ENCODE measurements at places on chromosomes 3 and 15.

DNA sequence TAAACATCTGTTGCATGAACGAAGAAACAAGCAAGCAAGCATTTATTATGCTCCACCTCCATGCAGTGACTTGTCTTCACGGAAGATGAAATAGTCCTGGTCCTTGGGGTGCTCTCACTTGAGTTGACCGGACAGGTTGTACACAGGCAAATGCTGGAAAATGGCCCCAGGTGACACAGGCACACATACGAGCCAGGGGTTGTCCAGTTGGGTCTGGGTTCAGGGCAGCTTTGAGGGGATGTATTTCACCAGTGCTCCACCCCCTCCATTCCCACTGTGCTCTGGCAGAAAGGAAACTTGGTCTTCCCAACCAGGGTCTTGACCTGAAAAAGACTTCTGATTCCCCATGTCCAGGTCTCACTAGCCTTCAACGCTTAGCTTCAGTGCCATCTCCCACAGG, 48.3 kb upstream of the ITGA11 start:
- no peak for DNase-seq

- no peak for DNase-seq
Observed at GRCh38 chr15:87609894-87610293, 646.6 kb downstream of the NTRK3 start.

DNA sequence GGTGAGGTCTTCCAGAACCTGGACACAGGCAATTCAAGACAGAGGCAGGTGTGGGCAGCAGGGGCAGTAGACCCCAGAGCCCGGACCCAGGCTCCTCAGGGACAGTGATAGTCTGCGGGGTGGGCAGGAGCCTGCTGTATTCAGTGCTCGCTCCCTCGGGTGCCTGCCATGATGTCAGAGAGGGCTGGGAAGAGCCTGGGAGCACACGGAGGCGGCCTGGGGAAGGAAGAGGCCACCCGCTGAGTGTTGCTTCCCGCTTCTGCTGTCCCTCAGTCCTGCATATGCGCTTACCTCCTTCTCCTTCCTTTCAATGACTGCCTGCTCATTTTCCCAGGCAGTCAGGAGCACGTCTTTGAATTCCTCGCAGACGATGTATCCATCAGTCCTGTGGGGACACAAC, 22.8 kb downstream of the TMEM43 start:
- no peak for DNase-seq

GRCh38 chr3:13316603-13317002, 103.5 kb downstream of the NUP210 start:
- DNase-seq = no peak

DNA sequence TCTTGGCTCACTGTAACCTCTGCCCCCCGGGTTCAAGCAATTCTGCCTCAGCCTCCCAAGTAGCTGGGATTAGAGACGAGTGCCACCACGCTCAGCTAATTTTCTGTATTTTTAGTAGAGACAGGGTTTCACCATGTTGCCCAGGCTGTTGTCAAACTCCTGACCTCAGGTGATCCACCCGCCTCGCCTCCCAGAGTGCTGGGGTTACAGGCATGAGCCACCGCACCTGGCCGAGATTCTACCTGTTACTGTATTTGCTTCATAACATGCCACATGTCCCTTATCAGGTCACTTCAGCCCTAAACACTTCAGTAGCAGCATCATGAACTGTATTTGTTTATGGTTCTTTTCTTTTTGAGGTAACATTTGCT, 7.5 kb upstream of the LCTL start:
- DNase-seq = no peak

DNA sequence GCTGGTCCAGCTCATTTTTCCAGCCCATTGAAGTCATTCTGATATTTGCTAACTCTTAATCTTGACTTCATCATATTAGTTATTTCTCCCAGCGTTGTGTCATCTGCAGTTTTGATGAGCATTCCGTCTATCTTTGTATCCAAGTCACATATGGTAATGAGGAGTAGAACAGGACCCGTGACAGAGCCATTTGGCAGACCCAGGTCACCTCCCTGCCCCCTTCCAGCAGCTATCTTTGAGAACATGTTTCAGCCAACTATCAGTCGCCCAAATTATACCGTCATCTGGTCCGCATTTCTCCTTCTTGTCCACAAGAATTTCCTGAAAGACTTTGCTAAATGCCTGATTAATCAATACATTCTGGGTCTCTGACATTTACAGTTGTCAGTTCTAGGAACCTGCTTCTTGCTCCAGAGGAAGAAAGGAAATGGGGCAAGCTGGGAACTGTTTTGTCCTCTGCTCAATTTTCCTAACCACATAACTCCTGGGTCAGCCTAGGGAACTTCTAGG, 347.1 kb upstream of the NR2E3 start:
- DNase-seq = no peak

DNA sequence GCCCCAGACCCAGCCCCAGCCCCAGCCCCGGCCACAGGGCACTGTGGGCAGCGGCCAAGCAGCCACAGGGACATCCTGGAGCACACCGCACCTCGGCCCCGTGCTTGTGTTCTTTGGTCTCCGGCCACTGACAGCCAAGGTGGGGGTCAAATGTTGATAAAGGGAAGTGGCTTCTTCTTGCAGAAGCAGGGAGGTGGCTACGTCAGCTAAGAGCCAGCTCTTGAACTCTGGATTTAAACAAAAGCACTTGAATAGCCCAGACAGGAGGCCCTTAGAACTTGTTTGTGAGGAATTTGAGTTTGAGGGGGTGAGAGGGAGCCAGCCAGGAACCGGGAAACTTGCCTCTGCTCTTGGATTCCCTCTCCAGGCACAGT, 135.8 kb upstream of the ABHD17C start:
- DNase-seq = no peak

DNA sequence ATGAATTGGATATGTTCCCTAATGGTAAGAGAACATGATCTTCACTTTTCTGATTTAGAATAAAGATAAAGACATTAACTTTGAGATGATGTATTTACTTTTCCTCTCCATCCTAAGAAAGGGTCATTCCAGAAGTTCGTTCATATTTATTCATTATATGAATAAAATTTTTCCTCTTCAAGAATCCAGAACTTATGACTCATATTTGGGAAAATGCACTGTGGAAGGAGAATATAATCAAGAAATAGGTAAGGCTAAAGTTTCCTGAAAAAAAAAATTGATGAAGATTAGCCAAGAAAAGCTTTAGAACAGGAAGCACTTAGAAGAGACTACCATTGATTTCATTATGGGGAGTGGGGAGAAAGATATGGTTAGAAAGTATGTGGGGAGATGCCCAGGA, 36.5 kb upstream of the CBLB start:
- no peak for DNase-seq

DNA sequence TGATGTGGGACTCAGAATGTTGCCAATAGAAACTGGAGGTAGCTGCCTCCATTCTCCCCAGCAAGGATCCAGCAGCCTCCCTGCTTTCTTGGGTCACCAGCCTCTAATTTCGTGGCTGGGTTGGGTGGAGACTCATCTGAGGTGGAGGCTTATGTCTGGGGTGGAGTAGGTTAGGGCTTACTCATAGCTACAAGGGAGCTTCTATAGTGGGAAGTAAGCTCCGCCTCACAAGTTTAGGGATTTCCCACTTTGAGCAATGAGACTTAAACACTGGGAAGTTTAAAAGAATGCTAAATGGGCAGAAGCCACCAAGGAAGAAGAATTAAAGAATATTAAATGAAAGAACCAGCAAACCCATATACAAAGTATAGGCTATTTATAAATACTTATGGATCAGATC, 63.8 kb downstream of the GJD2 start:
- no peak for DNase-seq
